ENCODE measurements at places on chromosomes 4 and X.

DNA sequence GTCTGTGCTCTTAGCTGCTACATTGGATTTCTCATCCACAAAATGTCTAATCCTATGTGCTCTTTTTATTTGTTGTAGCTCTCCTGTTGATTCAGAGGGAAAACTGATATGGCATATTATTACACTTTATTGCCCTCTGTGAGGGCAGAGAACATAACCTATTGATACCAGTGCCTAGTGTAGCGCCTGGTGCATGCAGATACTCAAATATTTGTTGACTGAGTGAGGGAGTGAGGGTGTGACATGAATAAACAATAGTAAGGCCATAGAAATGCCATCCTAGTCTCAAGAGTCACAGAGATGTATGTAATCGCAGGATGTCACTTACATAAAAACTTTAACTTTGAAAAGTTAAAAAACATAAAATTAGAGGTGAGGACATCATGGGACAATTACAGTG is 159.1 kb downstream of the SHROOM3 start:
- DNase-seq, result no peak

- peak; percentile 45 for DNase-seq
Observed at GRCh38 chrX:37745354-37745753, 34.5 kb upstream of the CYBB start.

DNA sequence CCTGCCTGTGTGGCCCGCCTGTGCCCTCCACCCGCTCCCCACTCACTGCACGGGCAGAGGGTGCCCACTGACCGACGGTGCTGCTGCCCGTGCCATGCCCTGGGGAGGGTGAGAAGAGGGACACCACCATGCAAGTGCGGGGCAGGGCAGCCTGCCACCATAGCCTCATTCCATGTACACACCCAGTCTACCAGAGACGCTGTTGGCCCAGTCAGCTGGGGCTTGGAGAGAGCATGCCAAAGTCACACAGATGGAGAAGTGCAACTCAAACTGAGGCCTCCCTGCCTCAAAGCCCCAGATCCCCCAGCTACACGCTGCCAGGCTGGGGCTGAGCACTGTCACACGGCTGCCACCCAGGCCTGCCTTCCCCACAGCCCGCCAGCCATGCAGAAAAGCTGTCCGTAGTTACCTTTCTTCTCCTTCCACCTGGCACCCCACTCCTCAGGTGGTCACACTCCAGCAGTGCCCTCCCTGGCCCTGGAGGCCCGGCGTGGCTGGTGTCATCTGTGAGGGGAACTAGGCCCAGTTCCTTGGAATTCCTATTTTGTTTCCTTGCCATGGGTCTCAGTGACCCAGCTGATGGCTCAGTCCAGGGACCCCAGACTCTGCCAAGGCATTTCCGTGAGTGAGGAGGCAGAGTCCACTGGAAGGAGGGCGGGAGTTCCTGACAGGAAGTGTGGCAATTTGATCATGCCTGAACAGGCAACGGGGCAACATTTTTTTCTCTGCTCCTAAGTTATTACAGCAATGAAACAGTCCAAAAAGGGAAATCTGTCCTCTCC is at the start of gene SLC2A9:
Gene SLC2A9 (minus strand): TSS at position 627 of the 782 bp plus-strand sequence. CDS start 68 bp downstream, at position 559.
- DNase-seq, result no peak

- DNase-seq, result no peak
Observed at GRCh38 chr4:173736840-173737239, 206.8 kb upstream of the HAND2 start.

- no peak for DNase-seq
Observed at GRCh38 chr4:76570141-76570973, 135.3 kb downstream of the SHROOM3 start.

DNA sequence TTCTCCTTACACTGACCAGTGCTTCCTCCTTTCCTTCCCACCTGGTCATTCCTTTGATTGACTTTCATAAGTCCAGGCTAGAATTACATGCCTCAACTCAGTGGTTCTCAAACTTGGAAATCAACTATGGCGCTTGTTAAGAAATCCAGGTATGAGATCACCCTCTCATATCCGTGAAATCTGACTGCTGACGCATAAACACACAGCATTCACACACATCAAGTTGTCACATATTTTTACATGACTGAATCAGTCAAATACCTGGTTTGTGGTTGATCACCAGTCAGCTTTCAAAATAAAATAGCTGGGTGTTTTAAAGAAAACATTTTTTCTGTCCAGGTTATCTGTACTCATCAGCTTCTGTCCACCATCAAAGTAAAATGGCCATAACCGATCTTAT is 433.5 kb downstream of the AFF2 start:
- DNase-seq, result no peak

DNA sequence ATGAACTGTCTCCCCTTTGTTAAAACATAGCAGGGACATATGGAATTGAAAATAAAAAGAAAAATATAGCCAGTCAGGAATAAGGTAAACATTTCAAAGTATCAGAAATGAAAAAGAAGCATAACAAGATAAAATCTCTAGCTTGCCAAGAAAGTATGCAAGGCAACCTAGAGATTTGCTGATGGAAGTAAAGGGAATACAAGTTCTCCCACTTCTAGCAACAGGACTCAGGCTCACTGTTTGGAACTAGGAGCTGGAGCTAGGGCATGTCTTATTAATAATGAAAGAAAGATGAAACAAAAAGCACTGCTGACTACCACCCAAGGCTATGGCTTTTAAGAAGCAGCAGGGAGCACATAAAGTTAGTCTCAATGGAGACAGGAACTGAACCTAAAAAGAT is 18.2 kb downstream of the ANKRD50 start:
- DNase-seq, result no peak

Data from SK-N-MC (cell line).